Large intestine (tissue), 12 donors: ENCODE measurements at places on chromosomes 12 and 14. TPM values are rescaled to one million over a fixed set of nuclear protein-coding genes. Genes with fewer than 3 reads are reported as not detected.

UBE2N gene
- 102 TPM for polyA plus RNA-seq

CARMIL3 gene
- polyA plus RNA-seq: 2.4 TPM

TAS2R46 gene
- polyA plus RNA-seq: 0.13 TPM

KRT4 gene
- not detected for polyA plus RNA-seq

NEUROD4 gene
- polyA plus RNA-seq: 0.01 TPM

GDF11 gene
- 4.2 TPM for polyA plus RNA-seq

ITPR2 gene
- 12.5 TPM for polyA plus RNA-seq

A2M gene
- 74.4 TPM for polyA plus RNA-seq

PARPBP gene
- polyA plus RNA-seq: 9.3 TPM

TRIM9 gene
- 2.7 TPM for polyA plus RNA-seq

SLC10A1 gene
- 0.13 TPM for polyA plus RNA-seq

CDCA3 gene
- 29.1 TPM for polyA plus RNA-seq

LRFN5 gene
- polyA plus RNA-seq: 2.3 TPM

B4GALNT3 gene
- polyA plus RNA-seq: 5.9 TPM

DNA sequence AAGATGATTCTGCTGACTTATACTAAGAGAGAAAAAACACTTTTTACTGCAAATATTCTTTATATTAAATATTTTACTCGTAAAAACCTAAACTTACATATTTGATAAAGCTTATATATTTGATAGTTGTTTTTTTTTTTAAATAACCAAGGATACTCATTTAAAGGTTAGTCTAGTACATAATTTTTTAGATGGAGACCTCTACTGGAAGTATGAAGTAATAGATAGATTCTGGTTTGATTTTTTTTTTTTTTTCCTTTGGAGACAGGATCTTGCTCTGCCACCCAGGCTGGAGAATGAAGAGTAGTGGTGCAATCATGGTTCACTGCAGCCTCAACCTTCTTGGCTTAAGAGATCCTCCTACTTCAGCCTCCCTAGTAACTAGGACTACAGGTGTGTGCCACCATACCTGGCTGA, 16.4 kb downstream of the ARID2 start:
- no peaks in the 10 kb centered on the region for H3K27me3 ChIP-seq
- H3K4me3 ChIP-seq: no peak overlapping the region
- no peaks in the 10 kb centered on the region for H3K4me1 ChIP-seq
- H3K27ac ChIP-seq: no peak overlapping the region
- no peak for DNase-seq
- peaks cover 10% of the 10 kb centered on the region for H3K36me3 ChIP-seq

DNA sequence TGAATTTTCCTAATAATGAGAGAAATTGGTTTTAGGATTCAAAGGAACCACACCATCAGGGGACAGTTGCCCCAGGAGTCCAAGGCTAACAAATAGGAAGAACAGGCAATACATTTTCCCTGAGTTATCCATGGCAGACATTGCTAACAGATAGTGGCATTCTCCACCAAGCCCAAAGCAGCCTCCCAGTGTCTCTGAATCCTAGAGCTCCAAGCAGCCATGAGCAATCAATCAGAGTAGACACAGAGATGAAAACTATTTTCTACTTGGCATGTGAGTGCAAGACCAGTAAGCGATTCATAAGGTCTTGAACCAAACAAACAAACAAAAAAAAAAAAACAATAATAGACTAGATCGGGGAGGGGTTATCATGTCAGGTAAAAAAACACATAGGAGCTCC, 515.7 kb downstream of the MED13L start:
- no peak for DNase-seq
- no peaks in the 10 kb centered on the region for H3K36me3 ChIP-seq
- H3K4me1 ChIP-seq: no peaks in the 10 kb centered on the region
- peaks cover 8% of the 10 kb centered on the region for H3K27me3 ChIP-seq
- H3K27ac ChIP-seq: no peak overlapping the region
- no peak overlapping the region for H3K4me3 ChIP-seq

GRCh38 chr12:104340925-104341611, 37.5 kb downstream of the EID3 start:
- peaks cover 51% of the 10 kb centered on the region for H3K36me3 ChIP-seq
- DNase-seq: no peak
- no peaks in the 10 kb centered on the region for H3K4me1 ChIP-seq
- H3K27me3 ChIP-seq: no peaks in the 10 kb centered on the region
- H3K4me3 ChIP-seq: no peak overlapping the region

GRCh38 chr12:39755478-39755877, 135.9 kb upstream of the ABCD2 start:
- DNase-seq: no peak

DNA sequence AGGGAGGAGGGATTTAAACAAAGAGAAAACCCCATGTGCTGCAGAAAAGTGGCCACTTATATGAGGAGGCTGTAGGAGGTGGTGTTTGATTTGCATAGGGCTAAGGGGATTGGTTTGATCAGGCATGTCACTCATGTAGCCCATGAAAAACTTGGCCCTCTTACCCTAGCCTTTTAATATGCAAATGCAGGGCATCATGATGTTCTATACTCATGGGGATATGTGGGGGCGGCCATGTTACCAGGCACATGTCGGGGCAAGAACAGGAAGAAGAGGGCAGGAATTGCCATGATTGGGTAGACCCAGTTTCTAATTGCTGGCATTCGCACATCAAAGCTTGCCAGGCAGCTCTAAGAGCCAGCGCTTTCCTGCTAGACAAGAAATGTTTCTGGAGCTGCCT, 28.8 kb downstream of the KLRK1 start:
- H3K4me1 ChIP-seq: peaks cover 22% of the 10 kb centered on the region
- no peaks in the 10 kb centered on the region for H3K27me3 ChIP-seq
- no peak overlapping the region for H3K27ac ChIP-seq
- H3K36me3 ChIP-seq: no peaks in the 10 kb centered on the region
- no peak for DNase-seq

DNA sequence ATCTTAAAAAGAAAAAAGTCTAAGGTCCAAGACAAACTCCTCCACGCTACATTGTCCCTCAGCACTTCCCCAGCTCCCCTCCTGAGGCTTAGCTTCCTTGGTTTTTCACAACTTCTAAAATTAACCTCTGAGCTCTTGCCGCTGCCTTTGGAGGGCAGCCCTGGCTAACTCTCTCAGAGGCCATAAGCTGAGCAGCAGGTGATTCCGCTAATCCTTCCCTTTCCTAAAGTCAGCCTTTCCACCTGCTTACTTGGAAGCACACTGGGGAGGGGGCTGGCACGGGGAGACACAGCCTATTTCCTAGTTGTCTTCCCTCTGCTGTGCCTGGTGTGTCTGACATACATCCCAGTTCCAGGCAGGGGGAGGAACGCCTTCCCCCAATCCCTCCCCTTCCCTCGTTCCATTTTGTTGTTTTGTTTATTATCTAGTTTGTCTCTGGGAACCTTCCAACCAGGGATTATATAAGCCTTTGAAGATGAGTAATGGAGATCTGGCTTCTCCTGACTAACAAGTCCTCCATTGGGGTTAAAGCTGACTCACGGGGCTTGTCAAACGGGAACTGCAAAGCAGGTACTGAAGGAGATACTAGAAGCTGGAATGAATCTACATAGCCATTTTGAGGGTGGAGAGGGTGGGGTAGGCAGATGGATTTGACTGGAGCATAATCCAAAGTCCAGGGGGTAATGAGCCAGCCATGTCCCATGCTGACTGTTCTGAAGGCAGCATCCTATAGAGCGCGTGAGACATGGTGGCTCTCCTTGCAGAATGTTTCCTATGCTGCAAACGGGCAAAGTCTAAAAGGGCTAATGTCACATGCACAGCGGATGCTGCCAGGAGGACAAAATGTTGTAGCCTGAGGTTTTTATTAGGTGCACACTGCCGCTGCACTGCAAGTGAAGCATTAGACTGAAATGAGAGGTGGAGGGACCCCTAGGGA, 230.8 kb downstream of the FOXN3 start:
- H3K4me3 ChIP-seq: no peak overlapping the region
- H3K27ac ChIP-seq: peak overlapping the region; percentile 81
- H3K4me1 ChIP-seq: peaks cover 18% of the 10 kb centered on the region
- peaks cover 25% of the 10 kb centered on the region for H3K36me3 ChIP-seq
- H3K27me3 ChIP-seq: no peaks in the 10 kb centered on the region
- peak; percentile 82 for DNase-seq

DNA sequence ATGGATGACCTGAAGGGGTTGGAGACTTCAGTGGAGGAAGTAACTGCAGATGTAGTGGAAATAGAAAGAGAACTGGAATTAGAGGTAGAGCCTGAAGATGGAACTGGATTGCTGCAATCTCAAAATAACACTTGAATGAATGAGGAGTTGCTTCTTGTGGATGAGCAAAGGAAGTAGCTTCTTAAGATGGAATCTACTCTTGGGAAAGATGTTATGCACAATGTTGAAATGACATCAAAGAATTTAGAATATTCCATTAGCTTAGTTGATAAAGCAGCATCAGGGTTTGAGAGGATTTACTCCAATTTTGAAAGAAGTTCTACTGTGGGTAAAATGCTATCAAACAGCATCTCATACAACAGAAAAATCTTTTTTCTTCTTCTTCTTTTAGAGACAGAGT, 186.4 kb upstream of the PRKD1 start:
- no peak overlapping the region for H3K4me3 ChIP-seq
- no peaks in the 10 kb centered on the region for H3K36me3 ChIP-seq
- DNase-seq: no peak
- H3K27me3 ChIP-seq: no peaks in the 10 kb centered on the region
- no peaks in the 10 kb centered on the region for H3K4me1 ChIP-seq

- no peak for DNase-seq
- no peaks in the 10 kb centered on the region for H3K27me3 ChIP-seq
- H3K4me3 ChIP-seq: no peak overlapping the region
- no peak overlapping the region for H3K27ac ChIP-seq
- no peaks in the 10 kb centered on the region for H3K36me3 ChIP-seq
- H3K4me1 ChIP-seq: no peaks in the 10 kb centered on the region
These were observed 451.6 kb downstream of the TRHDE start for GRCh38 chr12:72723732-72724131.

GRCh38 chr14:38387821-38388220, 131.9 kb upstream of the CLEC14A start:
- no peak overlapping the region for H3K27ac ChIP-seq
- H3K4me3 ChIP-seq: no peak overlapping the region
- DNase-seq: no peak
- no peaks in the 10 kb centered on the region for H3K27me3 ChIP-seq

DNA sequence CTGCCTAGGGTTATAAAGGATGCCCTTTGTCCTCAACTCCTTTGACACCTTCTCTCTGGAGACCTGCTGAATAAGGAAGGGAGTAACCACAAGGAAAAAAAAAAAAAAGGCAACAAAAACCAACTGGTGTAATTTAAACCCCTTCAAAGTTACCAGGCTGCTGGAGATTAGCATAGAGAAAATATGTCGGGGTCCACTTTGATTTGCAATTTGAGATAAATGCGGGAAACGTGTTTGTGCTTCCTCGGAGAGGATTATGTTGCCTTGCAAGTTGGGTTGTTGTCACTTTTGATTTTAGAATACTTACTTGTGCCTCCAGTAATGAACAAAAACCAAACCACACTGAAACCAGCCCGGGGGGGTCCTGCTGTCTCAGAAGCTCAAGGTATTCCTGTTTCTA, 200.2 kb upstream of the MYL2 start:
- H3K4me3 ChIP-seq: no peak overlapping the region
- H3K4me1 ChIP-seq: no peaks in the 10 kb centered on the region
- no peak overlapping the region for H3K27ac ChIP-seq
- no peak for DNase-seq
- H3K27me3 ChIP-seq: no peaks in the 10 kb centered on the region

DNA sequence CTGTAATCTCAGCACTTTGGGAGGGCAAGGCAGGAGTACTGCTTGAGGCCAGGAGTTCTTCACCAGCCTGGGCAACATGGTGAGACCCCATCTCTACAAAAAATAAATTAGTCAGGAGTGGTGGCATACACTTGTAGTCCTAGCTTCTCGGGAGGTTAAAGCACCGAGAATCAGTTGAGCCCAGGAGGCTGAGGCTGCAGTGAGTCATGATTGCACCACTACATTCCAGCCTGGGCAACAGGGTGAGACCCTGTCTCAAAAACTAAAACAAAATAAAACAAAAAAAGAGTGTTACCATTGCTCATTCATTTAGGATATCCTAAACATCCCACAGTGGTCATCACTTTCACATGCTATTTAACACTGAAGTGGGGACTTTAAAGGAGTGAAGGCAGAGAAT, 7.8 kb downstream of the NEK9 start:
- no peak for DNase-seq
- H3K27ac ChIP-seq: no peak overlapping the region
- no peaks in the 10 kb centered on the region for H3K4me1 ChIP-seq
- H3K27me3 ChIP-seq: no peaks in the 10 kb centered on the region
- H3K36me3 ChIP-seq: peaks cover 52% of the 10 kb centered on the region

DNA sequence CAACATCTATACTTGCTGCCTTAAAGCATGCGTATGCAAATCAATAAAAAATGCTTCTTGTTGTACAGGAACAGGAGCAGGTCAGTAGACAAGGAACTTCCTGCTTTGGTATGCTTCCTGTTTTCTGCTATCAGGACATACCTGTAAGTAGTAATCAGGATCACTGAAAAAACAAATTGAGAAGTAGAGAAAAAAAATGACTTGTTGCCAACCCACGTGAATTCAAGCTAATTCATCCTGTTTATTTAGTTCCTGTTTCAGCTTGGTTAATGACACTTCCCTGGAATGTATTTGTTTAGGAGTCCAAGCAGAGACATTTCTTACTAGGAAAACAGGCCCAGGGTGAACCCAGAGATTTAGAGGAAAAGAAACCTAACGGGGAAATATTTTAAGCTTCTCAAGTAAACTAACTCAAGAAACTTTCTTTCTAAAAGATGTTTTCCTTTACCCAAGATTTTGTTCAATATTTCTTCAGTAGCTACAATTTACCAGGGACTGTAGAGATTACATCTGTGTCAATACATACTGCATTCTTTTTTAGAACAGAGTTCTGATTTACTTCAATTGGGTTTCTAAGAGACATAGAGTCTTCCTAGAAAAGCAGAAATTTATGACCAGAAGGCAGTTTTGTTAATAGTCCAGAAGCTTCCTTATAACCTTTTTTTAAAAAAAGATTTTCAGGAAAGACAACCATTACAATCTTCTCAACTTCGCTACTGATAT, 124.2 kb downstream of the PAWR start:
- H3K4me1 ChIP-seq: no peaks in the 10 kb centered on the region
- H3K4me3 ChIP-seq: no peak overlapping the region
- peak overlapping the region; percentile 39 for H3K27ac ChIP-seq

DNA sequence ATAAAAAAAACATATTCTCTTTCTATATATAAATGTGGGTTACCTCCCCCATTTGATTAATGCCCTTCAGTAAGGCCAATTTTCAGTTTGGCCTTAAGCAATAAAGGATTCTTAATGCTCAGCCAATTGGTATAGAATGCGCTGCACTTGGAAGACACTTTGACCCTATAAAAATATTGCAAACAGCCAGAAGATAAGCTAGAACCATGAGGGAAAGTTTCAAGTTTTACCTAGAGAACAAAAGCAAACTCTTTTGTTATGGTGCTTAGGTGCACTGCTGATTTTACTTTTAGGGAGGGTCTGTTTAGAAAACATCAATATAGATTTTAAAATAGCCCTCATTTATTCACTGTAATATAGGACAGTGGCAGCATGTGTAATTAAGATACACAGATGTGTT, 251.6 kb upstream of the SLC16A7 start:
- no peak for DNase-seq
- H3K4me3 ChIP-seq: no peak overlapping the region
- no peaks in the 10 kb centered on the region for H3K27me3 ChIP-seq
- no peaks in the 10 kb centered on the region for H3K36me3 ChIP-seq

GRCh38 chr12:5817246-5817645, 127.8 kb downstream of the ANO2 start:
- H3K27ac ChIP-seq: no peak overlapping the region
- H3K4me1 ChIP-seq: no peaks in the 10 kb centered on the region
- no peaks in the 10 kb centered on the region for H3K36me3 ChIP-seq
- DNase-seq: no peak

GRCh38 chr12:39235990-39236767, 206.7 kb downstream of the KIF21A start:
- DNase-seq: no peak
- no peaks in the 10 kb centered on the region for H3K27me3 ChIP-seq
- no peak overlapping the region for H3K27ac ChIP-seq
- no peak overlapping the region for H3K4me3 ChIP-seq
- H3K4me1 ChIP-seq: peaks cover 3% of the 10 kb centered on the region
